ENCODE measurements at places on chromosomes 16 and 17. TPM values are rescaled to one million over a fixed set of nuclear protein-coding genes. Genes with fewer than 3 reads are reported as not detected.

GRCh38 chr17:50626037-50626574 is 8.6 kb upstream of the ABCC3 start:
- DNase-seq, result peak; percentile 69

SMIM22 gene
- not detected for total RNA-seq

PIK3R5 gene
- 69.9 TPM for total RNA-seq

CES5A gene
- not detected for total RNA-seq

ETV4 gene
- not detected for total RNA-seq

Data from B cell (primary cell).